ENCODE measurements at places on chromosomes 2 and 18. TPM values are rescaled to one million over a fixed set of nuclear protein-coding genes. Genes with fewer than 3 reads are reported as not detected.

The ONECUT2 gene
- total RNA-seq, result 0.37 TPM

The REEP1 gene
- 0.88 TPM for total RNA-seq

The UGT1A4 gene
- total RNA-seq, result 0.07 TPM

The IL36G gene
- not detected for total RNA-seq

The CYRIA gene
- 0.30 TPM for total RNA-seq

The ADGRF3 gene
- 0.29 TPM for total RNA-seq

The ANO7 gene
- 2.0 TPM for total RNA-seq

The TXNDC2 gene
- 0.12 TPM for total RNA-seq

The GAL3ST2 gene
- 0.25 TPM for total RNA-seq

The MOB1A gene
- total RNA-seq, result 85.8 TPM

The CRACDL gene
- 4.2 TPM for total RNA-seq

The ACMSD gene
- not detected for total RNA-seq

The CAVIN2 gene
- total RNA-seq, result 72.9 TPM

The CNTNAP5 gene
- total RNA-seq, result not detected

The EHD3 gene
- 6.3 TPM for total RNA-seq

The ACADL gene
- total RNA-seq, result 0.14 TPM

The NGEF gene
- 15.5 TPM for total RNA-seq

The NOL4 gene
- total RNA-seq, result not detected

The CYBRD1 gene
- total RNA-seq, result 33.9 TPM

The SERPINB11 gene
- not detected for total RNA-seq

The ANKZF1 gene
- 12.0 TPM for total RNA-seq

The ASB3 gene
- 12.7 TPM for total RNA-seq

The CCL20 gene
- 7.8 TPM for total RNA-seq

The CCDC74A gene
- 15.0 TPM for total RNA-seq

The FBXO48 gene
- total RNA-seq, result 0.58 TPM

The PID1 gene
- 3.3 TPM for total RNA-seq

The PDIA6 gene
- 358 TPM for total RNA-seq
